ENCODE measurements at places on chromosomes 6 and 20.

GRCh38 chr20:1075616-1076015 lies 42.8 kb upstream of the PSMF1 start:
- no peak for DNase-seq

GRCh38 chr20:53413186-53413631 lies 180.4 kb downstream of the ZNF217 start:
- DNase-seq = no peak

GRCh38 chr6:75103431-75103830 lies 102.4 kb downstream of the COL12A1 start:
- no peak for DNase-seq

GRCh38 chr6:108653949-108654348 lies 93.2 kb downstream of the FOXO3 start:
- DNase-seq = no peak

DNA sequence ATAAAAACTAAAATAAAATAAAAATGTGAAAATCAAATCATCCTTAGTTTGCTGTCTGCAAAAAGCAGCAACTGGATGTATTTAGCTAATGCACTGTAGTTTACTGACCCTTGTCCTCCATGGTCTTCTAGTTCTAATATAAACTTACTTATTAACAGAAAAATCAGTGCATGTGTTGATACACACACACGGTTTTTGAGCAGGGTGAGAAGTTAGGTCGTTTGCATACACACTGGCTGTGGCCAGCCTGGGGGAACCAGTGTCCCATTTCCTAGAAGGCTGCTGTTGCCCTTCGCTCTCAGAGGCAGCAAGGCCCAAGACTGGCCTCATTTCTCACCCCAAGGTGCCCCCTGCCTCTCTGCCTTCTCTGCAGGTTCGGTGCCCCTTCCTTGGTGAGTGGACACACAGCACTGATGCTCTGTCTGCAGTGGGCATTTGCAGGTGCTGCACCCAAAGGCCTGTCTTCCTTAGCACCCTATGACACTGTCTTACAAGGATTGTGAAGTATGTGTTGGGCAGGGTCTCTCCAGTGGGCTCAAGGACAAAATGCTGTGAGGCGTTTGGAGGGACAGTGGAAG lies 168.5 kb downstream of the SCP2D1 start:
- DNase-seq = no peak

- peak; percentile 83 for DNase-seq
Observed at GRCh38 chr20:57709823-57710799, at the start of gene PMEPA1. TSS of gene PMEPA1 (minus strand) at chr20:57710015. CDS start at chr20:57709582, 433 bp downstream.

DNA sequence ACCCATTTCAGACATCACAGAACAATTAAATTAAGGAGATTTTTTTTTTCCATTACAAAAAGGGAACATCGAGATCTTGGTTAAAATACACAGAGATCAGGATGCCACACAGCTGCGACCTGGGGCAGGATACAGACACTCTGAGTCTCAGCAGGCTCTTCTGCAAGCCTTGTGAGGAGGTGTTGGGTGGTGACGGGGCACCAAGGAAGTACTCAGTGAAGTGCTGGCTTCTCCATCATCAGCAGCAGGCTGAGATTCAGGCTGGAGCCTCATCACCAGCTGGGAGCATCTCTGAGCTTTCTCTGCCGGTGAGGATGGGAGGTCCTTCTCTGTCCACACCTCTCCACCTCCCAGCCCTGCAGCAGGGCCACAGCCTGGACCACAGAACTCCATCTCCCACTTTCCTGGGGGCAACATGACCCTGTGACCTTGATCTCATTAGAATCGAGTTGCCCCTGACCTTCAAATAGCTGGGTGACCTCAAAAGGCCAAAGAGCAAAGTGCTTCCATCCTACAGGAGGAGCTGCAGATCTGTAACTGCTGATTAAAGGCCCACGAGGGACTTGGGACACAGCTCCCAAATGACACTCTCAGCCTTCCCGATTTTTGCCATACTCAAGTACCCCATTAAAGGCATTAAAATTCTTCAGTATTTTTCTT lies 16.0 kb downstream of the PMEPA1 start:
- no peak for DNase-seq

GRCh38 chr6:120354452-120355098 lies 979.7 kb downstream of the TBC1D32 start:
- DNase-seq = no peak

DNA sequence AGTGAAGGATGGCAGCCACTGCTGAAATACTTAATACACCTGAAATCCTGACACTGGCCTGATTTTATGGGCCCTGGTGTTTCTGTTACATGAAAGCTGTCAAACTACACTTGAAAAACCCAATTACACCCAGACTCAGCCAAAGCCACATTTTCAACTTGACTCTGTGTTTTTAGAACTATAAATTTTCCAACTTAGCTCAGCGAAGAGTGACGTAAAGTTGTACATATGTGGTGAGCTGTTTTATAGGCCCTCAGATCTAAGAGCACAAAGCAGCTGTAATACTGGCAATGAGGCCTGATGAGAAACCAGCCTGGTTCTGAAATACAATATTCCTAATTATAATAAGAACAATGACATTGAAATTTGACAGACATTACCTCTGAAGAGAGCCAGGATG lies 18.6 kb downstream of the SCML4 start:
- DNase-seq = no peak

GRCh38 chr6:149884617-149885016 lies 13.3 kb downstream of the RAET1E start:
- DNase-seq = no peak

- no peak for DNase-seq
Observed at GRCh38 chr6:91659891-91660290, 1073.0 kb upstream of the MAP3K7 start.

DNA sequence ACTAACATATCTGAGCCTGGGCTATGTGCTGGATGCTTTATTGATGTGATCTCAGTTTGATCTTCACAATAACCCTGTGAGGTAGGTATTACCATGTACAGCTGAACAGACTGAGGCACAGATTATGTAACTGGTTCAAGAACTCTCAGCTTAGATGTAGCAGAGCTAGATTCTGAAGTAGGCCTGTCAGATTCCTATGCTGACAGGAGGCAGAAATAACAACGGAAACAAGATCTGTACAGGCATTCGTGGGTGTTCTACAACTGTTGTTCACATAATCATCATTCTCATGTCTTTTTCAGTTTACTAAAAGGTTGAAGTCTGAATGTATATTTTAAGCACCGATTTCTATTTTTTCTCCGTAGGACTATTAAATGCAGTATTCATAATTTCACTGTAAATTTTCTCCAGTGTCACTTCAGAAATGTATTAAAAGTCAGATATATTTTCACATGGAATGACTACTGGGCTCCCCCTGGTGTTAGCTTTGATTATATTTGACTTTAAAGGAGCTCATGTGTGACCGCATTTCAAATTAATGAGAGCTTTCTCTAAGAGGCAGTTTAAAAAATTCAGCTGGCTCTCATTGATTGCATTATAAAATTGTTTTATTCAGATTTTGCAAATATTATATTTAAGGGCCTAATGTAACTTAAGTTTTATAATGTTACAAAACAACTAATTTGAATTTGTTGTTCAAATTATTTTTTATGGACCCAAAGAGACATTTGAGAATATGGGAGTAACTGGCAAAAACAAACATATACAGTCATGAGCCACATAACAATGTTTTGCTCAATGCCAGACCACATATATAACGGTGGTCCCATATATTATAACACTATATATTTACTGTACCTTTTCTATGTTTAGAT lies 36.4 kb upstream of the SLC17A4 start:
- peak; percentile 45 for DNase-seq

GRCh38 chr6:154319231-154319858 lies 37.3 kb downstream of the IPCEF1 start:
- no peak for DNase-seq

DNA sequence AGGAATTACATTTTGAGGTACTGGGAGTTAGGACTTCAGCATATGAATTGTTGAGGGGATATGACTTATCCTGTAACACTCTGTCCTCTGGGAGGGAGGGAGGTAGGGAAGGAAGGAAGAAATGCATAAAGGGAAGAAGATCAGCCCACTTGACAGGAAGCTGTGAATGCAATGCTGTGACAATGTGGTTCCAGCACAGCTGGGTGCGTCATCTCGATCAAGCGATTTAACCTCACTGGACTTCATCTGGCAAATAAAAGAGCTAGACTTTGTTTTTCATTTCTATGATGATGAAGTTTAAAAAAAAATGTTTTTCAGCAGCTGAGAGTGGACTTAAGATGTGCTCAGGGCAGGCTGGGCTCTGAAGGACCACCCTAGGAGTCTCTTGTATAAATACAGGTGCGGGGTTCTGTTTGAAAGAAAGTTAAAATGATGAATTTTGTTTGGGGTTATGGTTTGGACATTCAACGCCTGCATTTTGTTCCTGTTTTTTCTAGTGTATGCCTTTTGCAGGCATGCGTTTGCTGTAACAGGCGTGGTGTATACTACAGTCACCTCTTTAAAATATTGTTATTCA lies 178.1 kb downstream of the RIMS1 start:
- DNase-seq = no peak

DNA sequence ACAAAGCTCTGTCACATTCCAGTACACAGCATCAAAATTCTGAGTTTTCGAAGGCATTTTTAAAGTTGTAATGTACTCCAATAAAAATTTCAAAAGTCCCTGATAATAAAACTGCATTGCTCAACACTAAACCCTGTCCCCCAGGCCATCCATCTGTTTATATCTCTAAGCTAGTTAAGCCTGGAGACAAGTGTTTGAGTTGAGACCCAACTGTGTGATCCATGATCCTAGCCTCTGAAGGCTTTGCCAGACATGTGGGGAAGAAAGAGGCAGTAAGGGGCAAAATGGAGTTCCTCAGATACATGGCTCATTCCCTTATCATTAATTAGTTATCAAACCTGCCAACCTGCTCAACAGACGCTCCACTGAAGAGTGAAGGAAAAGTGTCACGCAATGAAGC lies 198.4 kb downstream of the ISM1 start:
- DNase-seq = no peak

DNA sequence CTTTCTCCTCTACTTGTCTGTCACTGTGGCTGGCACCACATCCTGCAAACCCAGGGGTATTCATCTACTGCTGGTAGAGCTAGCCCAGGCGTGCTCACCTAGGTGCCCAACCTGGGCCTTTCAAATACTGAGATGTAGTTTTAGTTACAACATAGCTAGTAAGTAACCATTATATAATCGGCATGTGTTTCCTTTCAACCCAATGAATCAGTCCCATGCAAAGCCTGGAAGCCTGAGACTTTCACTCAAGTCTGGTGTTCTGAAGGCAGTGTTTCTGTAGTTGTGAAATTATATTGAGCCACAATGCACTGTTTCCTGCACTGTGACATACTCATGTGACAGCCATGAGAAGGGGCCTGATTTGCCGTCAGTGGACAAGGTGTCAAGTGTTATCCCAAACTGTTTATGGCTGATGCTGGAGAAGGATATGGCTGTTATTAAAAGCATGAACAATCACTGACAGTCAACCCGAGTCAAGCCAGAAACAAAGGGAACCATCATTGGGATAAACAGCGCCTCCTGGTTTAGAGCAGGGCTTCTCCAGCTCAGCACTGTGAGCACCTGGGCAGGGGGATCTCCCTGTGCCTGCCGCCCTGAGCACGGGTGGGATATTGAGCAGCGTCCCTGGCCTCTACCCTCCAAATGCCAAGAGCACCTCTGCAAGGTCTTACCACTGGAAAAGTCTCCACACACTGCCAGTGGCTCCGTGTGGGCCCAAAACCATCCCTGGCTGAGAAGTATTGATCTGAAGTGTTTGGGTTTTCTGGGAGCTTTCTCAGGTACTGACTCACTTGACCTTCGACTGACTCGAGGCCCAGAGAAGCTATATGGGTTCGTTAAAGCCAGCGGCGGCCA lies 1.6 kb downstream of the PSMA7 start:
- DNase-seq = no peak

DNA sequence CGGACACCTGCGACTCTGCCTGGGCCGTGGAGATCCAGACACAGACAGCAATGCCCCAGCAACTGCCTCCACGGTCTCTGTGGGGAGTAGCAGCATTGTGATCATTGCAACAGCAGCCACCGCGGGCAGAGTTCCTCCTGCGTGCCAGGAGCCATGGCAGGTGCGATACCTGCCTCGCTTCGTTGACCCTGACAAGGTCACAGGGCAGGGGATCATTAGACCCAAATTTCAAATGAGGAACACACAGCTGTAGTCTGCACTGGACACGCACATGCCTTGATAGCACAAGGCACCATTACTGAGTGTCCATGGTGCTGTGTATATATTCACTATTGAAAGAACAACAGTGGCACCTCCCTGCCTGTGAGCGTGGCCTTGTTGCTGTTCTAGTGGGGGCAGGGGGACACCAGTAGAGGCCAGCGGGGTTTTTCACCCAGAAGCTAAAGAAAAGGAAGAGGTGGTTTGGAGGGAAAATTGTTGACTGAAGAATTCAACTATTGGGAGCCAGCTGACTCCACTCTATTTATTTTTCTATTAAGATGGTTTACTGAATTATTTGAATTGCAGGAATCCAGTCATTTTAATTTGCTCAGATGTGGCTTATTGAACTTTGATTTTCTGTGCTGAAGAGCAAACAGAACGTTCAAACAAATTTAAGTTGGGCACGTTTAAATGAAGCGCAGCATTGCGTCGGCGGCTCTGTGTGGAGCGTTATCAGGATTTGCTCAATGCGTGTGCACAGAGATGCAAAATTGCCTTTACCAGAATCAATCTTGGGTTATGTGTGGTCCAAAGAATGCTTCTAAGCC lies 60.2 kb upstream of the RPS6KA2 start:
- no peak for DNase-seq

GRCh38 chr20:57478176-57478575 lies 46.8 kb downstream of the CTCFL start:
- DNase-seq = no peak

DNA sequence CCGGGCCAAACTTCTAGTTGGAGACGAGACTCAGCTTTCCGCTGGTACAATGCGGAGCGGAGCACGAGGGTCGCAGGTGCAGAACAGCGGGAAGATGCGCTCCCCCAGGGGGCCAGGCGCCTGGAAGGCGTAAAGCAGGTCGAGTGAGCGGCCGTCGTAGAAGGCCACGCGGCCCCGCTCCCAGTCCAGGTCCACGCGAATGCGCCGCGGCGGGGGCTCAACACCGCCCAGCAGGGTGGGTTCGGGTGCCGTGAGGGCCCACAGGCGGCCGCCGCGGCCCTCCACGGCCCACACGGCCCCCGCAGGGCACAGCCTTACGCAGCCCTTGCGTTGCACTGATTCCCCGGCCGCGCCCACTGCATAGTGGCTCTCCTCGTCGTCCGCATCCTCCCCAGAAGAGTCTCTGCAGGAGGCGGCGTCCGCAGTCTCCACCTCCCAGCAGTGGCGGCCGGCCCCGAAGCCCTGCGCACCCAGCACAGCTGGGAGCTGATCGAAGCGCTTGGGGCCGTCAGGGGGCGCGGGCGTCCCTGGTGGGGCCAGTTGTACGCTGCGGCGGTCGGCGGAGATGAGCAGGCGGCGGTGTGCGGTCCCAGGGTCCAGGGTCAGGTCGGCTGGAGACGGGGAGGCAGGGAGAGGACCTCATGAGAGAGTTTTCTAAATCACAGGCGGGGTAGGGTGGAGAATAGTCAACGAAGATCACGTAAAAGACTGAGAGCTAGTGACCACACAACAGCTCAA lies 4.3 kb downstream of the PPP1R11 start:
- no peak for DNase-seq

- DNase-seq = no peak
Observed at GRCh38 chr6:144741659-144742058, 456.5 kb downstream of the UTRN start.

DNA sequence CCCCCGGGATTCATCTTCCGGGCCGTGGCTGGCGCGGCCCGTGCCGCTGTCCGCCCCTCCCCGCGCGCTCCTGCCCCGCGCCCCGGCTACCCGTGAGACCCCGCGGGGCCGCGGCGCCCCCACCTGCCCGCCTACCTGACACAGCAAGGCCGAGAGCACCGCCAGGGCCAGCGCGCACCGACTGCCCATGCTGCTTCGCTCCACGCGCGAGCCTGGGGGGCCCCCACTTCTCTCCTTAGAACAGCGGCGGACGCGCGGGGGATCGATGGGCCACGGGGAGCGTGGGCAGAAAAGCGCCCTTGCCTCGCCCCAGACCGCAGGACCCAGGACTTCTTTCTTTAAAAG lies 955 bp downstream of the DLL1 start:
- no peak for DNase-seq

All from kidney capillary endothelial cell (primary cell).